ENCODE measurements at places on chromosomes 1 and 21. TPM values are rescaled to one million over a fixed set of nuclear protein-coding genes. Genes with fewer than 3 reads are reported as not detected.

GRCh38 chr21:44333509-44334328, 5.5 kb downstream of the CFAP410 start:
- H3K27ac ChIP-seq = no peak overlapping the region
- peaks cover 3% of the 10 kb centered on the region for H3K4me1 ChIP-seq
- H3K36me3 ChIP-seq = peaks cover 3% of the 10 kb centered on the region
- no peak overlapping the region for H3K4me3 ChIP-seq

- no peak overlapping the region for H3K27ac ChIP-seq
- no peaks in the 10 kb centered on the region for H3K36me3 ChIP-seq
- no peak for DNase-seq
- no peak overlapping the region for H3K4me3 ChIP-seq
- H3K27me3 ChIP-seq = peaks cover 3% of the 10 kb centered on the region
Observed at GRCh38 chr1:115314765-115315164, 23.3 kb downstream of the NGF start.

- no peaks in the 10 kb centered on the region for H3K36me3 ChIP-seq
- no peak for DNase-seq
- H3K4me1 ChIP-seq = no peaks in the 10 kb centered on the region
- H3K27me3 ChIP-seq = no peaks in the 10 kb centered on the region
- H3K27ac ChIP-seq = no peak within 1 kb of the TSS
- no peak within 1 kb of the TSS for H3K4me3 ChIP-seq
Observed at GRCh38 chr1:248755517-248755916, at the start of gene LYPD8. LYPD8 (minus strand) TSS chr1:248755759; CDS start chr1:248751081, 4,678 bp downstream.

DNA sequence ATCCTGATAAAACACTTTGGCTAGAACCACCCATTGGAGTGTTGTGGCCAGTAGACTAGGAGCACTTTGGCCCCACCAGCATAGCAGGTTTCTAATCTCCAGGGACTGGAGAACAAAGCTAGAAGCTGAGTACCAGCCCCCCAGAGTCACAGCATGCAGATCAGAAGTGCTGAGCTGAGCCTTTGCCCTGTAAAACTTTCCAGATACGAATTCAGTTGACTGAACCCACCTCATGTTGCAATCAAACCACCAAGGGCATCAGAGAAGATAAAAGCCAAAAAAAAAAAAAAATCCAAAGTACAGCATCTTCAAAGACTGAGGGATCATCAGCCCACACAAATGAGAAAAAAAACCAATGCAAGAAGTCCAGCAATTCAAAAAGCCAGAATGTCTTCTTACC, 8.7 kb upstream of the CD53 start:
- H3K4me1 ChIP-seq = peaks cover 11% of the 10 kb centered on the region
- no peaks in the 10 kb centered on the region for H3K27me3 ChIP-seq
- H3K36me3 ChIP-seq = peaks cover 46% of the 10 kb centered on the region
- DNase-seq = no peak
- no peak overlapping the region for H3K27ac ChIP-seq

- peak overlapping the region; percentile 87 for H3K27ac ChIP-seq
Observed at GRCh38 chr1:182087719-182088350, 26.3 kb upstream of the ZNF648 start.

CFHR4 gene
- not detected for total RNA-seq

- H3K27me3 ChIP-seq = peaks cover 4% of the 10 kb centered on the region
- H3K27ac ChIP-seq = no peak overlapping the region
- no peaks in the 10 kb centered on the region for H3K36me3 ChIP-seq
- H3K4me1 ChIP-seq = no peaks in the 10 kb centered on the region
- no peak overlapping the region for H3K4me3 ChIP-seq
- no peak for DNase-seq
Observed at GRCh38 chr1:10856863-10857598, 60.6 kb upstream of the CASZ1 start.

GRCh38 chr1:5978452-5978851, 13.8 kb downstream of the NPHP4 start:
- no peaks in the 10 kb centered on the region for H3K27me3 ChIP-seq
- H3K27ac ChIP-seq = no peak overlapping the region
- peaks cover 29% of the 10 kb centered on the region for H3K4me1 ChIP-seq
- H3K36me3 ChIP-seq = peaks cover 27% of the 10 kb centered on the region

DNA sequence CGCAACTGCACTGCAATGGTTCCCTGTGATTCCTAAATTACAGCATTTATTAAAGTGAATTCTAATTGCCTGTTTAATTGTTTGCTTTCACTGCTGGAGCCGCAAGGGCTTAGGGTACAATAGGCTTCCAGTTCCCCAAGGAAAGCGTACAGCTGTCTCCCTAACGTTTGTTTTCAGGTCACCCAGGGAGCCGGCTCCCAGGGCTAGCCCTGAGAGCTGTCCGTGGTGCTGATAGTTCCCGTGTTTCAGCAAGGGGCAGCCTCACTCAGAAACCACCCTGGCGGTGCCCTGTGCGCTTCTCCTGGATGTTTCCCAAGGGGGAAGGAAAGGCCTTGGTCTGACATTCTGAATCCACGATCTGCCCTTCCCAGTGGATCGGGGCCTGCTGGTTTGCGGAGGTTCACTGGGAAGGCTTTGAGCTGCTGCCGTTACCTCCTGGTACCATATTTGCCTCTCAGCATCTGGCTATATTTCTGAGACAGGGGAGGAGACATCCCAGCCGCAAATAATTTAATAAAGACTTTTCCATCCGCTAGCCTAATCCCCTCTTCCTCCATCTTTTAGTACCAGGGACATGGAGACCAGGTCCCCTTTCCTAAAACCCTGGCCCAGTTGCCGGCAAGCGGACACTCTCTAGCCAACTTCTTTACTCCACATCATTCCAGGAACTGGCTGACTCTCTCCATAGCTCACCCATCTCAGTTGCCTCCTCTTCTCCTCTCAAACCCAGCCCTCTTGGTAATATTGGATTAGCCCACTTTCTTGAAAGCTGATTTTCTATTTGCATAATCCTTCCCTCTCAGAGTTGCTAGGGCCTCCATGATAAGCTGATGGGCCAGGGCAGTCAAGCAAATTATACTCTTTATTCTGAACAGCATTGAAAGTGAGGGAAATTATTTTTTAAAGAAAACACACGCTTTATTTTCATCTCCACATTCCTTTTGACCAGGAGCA, 149.0 kb downstream of the IGSF21 start:
- H3K27ac ChIP-seq = no peak overlapping the region
- peak; percentile 36 for DNase-seq
- H3K4me1 ChIP-seq = no peaks in the 10 kb centered on the region
- H3K27me3 ChIP-seq = no peaks in the 10 kb centered on the region
- no peak overlapping the region for H3K4me3 ChIP-seq
- no peaks in the 10 kb centered on the region for H3K36me3 ChIP-seq

IL24 gene
- not detected for total RNA-seq

OR2M3 gene
- not detected for total RNA-seq

DNA sequence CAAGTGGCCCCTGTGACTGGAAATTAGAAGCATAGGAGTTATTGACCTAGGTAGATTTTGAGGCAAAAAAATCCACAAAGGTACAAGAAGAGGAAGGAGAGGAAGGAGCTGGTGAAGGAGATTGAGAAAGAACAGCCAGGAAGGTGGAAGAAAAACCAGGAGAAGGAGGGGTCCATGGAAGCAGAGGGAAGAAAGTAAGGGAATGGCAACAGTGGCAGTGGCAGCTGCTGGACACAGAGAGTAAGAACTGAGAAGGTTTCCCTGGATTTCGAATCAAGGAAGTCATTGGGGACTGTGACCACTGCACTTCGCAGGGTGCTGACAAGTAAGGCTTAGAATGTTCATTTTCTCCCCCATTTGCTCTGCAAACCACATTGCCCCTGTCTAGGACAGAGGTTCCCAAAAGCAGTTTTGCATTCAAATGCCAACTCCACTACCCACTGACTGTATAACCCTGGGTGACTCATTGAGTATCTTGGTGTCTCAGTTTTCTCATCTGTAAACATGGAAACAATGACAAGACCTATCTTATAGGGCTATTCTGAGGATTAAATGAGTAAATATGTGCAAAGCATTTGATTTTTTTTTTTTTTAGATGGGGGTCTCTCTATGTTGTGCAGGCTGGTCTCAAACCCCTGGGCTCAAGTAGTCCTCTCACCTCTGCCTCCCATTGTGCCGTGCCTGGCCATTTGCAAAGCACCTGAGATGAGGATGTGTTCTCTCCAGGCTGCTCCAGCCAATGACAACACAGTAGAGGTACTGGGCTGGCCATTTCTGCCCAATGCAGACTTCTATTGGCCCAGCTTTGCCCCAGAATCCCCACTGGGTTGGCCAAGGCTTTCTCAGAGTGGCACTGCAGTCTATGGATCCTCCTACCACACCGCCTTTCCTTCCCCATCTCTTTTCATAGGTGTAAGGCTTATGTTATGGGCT, 9.3 kb upstream of the CAPN2 start:
- no peak overlapping the region for H3K27ac ChIP-seq
- peaks cover 39% of the 10 kb centered on the region for H3K4me1 ChIP-seq
- DNase-seq = no peak
- H3K4me3 ChIP-seq = no peak overlapping the region
- peaks cover under 1% of the 10 kb centered on the region for H3K27me3 ChIP-seq

AMY1A gene
- total RNA-seq = not detected

NECTIN4 gene
- total RNA-seq = not detected

DNA sequence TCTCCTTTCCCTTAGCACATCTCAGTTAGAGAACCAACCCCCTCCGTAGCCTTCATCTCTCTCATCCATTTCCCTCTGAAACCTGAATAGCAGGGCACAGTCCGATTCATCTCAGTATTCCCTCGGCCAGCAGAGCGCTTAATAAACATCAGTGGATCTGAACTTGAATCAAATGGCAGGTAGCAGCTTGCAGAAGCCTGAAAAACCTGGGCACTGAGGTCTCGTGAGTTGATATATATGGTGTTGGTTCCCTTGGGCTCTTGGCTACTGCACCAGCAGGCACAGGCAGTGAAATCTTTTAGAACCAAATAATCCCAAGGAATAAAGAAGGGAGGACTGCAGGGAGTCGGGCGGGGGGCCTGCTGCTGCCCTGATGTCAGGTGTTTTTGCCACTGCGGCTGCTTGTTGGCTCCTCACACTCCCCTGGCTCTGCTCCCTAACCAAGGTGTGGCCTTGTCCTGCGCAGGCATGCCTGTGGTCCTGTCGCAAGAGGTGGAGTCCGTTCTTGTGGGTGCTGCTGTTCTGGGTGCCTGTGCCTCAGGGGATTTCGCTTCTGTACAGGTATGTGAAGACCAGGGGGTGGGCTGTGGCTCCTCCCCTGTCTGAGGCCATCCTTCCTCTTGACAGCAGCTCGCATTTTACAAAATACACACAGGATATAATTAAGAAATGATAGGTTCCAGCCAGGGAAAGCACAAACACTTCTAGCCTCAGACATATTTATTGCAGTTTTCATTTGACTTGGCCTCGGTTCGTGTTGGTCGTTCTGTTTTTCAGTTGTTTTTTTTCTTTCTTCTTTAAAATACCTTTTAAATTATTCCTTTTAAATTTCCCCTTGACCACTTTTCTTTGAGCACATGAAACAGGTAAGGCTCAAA, 140.9 kb upstream of the HOOK1 start:
- no peaks in the 10 kb centered on the region for H3K27me3 ChIP-seq
- no peaks in the 10 kb centered on the region for H3K4me1 ChIP-seq
- H3K4me3 ChIP-seq = no peak overlapping the region
- H3K36me3 ChIP-seq = no peaks in the 10 kb centered on the region

OR10Z1 gene
- total RNA-seq = not detected

DNA sequence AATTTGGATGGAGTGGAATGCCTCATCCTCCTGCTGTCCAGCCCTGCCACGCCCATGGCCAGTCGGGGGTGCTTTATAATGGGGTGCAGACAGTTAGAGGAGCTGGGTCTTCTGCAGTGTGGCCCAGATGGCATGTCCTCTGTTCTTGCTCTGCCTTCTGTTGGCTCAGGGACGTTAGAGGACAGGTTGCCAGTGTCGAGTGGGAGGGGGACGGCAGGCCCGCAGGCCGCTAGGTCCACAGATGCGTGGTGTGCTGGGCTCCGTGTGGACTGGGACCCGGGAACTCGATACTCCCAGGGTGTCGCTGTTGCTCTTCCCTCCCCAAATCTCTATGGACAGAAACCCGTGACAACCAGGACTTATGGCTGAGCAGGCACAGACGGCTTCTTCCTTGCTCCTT, 33.3 kb downstream of the SIM2 start:
- H3K36me3 ChIP-seq = no peaks in the 10 kb centered on the region
- no peak overlapping the region for H3K4me3 ChIP-seq
- H3K4me1 ChIP-seq = no peaks in the 10 kb centered on the region
- H3K27me3 ChIP-seq = no peaks in the 10 kb centered on the region
- no peak overlapping the region for H3K27ac ChIP-seq

GRCh38 chr1:182754087-182754486, 35.5 kb upstream of the NPL start:
- no peak overlapping the region for H3K4me3 ChIP-seq
- H3K27ac ChIP-seq = no peak overlapping the region
- peaks cover 8% of the 10 kb centered on the region for H3K27me3 ChIP-seq

DNA sequence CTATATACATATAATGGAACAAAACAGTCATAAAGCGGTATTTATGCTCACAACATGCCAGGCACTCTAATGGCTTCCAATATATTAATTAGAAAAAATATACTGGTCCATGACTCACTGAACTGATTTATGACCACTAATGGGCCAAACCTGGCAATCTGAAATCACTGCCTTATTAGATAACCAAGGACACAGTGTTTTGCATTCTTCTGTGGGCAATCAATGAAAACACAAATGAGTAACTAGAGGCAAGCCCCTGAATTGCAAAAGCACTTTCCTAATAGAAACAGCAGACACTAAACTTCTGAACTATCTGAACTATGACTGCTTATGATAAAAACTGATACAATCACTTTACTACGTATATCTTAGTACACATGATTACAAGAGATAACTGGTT, 3.5 kb downstream of the GCLM start:
- no peak overlapping the region for H3K27ac ChIP-seq
- no peaks in the 10 kb centered on the region for H3K27me3 ChIP-seq

- no peaks in the 10 kb centered on the region for H3K36me3 ChIP-seq
- no peak overlapping the region for H3K27ac ChIP-seq
- peaks cover 37% of the 10 kb centered on the region for H3K27me3 ChIP-seq
- peaks cover 10% of the 10 kb centered on the region for H3K4me1 ChIP-seq
Observed at GRCh38 chr1:24855474-24855873, 74.6 kb downstream of the RUNX3 start.

DNA sequence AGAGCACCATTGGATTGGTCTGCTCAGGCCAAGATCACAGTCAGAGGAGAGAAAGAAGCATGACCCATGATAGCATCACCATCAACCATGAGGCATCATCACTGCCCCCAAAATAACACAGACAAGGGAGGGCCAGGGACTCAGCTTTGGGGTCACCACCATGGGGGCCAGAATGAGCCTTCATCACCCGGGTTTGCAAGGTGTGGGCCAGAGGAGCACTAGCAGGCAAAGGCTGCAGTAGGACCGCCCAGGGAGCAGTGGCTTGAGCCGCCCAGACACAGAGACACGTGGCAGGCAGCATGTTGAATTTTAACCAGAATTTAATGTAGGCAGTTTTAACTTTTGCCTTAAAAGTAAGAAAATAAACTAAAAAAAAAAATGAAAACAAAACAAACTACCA, 53.7 kb upstream of the TMPRSS2 start:
- peaks cover 19% of the 10 kb centered on the region for H3K4me1 ChIP-seq
- DNase-seq = no peak
- no peak overlapping the region for H3K4me3 ChIP-seq

GRCh38 chr1:40651138-40651857, 14.2 kb downstream of the RIMS3 start:
- no peaks in the 10 kb centered on the region for H3K36me3 ChIP-seq
- H3K4me3 ChIP-seq = no peak overlapping the region
- H3K27ac ChIP-seq = no peak overlapping the region
- DNase-seq = no peak
- H3K27me3 ChIP-seq = peaks cover 5% of the 10 kb centered on the region
- no peaks in the 10 kb centered on the region for H3K4me1 ChIP-seq
